Tongue (tissue), 3 donors: ENCODE measurements at places on chromosomes 6 and 20.

DNA sequence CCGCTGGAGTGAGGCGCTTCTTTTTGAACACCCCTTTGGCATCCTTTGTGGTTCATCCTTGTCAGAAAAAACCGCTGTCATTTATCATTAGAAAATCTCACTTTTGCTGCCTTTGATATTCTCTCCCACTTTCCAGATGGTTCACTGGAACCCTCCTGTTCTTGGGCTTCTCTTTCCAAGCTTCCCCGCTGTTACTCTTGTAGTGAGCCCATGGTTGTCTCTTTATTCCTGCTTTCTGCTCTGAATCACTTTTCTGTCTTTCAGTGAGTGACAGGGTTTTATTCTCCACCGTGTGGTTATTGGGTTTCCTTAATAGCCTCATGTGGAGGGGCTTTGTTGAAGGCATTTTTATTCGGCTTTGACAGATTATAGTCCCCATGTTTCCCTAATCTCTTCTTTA, 117.0 kb downstream of the FARS2 start:
- DNase-seq: no peak

DNA sequence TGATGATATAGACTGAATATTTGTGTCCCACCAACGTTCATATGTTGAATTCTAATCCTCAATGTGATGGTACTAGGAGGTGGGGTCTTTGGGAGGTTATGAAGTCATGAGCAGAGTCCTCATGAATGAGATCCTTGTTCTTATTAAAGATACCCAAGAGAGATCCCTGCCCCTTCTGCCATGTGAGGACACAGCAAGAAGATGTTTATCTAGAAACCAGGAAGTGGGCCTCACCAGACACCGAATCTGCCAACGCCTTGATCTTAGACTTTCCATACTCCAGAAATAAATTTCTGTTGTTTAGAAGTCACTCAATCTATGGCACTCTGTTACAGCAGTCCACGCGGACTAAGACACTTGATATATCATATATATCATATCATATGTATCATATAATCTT, 67.7 kb upstream of the GCM1 start:
- no peak for DNase-seq

DNA sequence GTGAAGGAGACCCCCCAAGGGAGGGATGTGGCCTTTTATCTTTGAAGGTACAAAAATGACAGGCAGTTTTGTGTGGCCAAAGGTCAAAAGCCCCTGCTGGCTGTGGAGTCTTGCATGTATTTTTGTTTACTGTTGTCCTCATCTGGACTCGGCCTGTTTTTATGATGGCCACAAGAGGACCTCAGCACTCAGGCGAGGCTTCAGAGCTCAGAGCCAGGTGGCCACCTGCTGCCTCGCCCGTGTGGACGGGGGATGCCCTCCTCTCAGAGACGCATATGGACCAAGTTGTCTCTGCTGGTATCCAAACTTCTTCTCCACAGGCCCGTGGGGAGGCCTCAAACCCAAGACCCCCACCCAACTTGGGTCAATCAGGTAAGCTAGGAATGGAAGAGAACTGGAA, 118.2 kb downstream of the DACT2 start:
- no peak for DNase-seq

- DNase-seq: no peak
These were observed 154.5 kb downstream of the MMS22L start for GRCh38 chr6:97128507-97128906.

GRCh38 chr6:133410638-133411435, 169.7 kb downstream of the EYA4 start:
- no peak for DNase-seq

DNA sequence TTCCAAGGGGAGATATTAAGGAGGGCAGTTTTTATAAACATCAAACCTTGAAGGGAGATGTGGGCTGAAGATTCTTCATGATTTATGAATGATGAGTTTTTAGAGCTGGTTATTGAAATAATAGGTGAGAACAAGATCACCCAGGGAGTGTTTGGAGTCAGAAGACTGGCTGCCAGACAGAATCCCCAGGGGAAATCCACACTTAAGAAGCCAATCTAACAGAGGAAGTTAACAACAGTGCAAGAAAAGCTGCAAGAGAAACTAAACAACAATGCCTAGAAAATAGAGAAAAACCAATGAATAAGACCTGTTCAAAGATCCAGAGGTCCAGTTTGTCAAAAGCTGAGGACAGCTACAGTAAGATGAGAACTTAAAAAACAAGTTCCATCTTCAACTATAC, 167.9 kb upstream of the MAN1A1 start:
- no peak for DNase-seq

- DNase-seq: no peak
These were observed 99.7 kb upstream of the PLCB4 start for GRCh38 chr20:8969146-8969583.

GRCh38 chr6:37614491-37614890, 83.2 kb downstream of the MDGA1 start:
- no peak for DNase-seq

DNA sequence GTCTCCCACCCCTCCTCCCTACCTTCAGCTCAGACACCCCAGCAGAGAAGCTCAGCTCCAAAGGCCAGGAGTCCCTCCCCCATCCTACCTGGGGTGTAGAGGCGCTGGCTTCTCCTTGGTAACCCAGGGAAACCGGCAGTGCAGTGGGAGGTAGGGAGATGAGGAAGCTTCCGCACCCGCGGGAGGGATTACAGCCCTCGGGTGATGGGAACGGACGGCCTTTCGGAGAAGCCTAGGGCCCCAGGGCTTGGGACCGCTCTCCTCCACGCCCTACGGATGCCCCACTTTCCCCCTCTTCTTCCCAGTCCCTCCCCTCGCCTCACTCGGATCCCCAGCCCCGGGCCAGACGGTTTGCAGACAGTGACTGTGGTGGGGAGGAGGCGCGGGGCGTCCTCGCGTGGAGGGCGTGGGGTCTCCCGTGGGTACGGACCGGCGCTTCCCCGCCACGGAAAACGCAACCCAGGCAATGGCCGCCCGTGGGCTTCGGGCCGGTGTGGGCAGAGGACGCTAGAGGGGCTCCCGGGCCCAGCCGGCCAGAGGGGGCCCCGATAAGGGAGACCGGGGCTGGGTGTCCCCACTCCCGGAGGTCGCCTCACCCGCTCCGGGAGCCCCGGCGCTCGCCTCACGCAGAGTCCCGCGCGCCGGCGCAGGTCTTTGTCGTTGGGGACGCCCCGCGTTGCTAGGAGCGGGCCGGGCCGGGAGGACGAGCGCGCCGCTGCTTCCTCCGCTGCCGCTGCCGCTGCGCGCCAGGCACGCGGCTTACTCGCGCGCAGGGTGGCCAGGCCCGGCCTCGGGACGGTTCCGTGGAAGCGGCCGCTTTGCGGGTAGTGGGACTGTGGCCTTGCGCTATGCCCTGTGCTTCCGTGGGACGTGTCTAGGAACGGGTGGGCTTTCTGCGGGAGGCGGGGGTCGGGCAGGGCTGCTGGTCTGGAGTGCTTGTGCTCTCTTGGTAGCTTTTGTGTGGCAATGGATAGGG, 15.8 kb downstream of the AARS2 start:
- DNase-seq: peak; percentile 51

- no peak for DNase-seq
These were observed 188.8 kb upstream of the BTBD3 start for GRCh38 chr20:11728937-11729336.

DNA sequence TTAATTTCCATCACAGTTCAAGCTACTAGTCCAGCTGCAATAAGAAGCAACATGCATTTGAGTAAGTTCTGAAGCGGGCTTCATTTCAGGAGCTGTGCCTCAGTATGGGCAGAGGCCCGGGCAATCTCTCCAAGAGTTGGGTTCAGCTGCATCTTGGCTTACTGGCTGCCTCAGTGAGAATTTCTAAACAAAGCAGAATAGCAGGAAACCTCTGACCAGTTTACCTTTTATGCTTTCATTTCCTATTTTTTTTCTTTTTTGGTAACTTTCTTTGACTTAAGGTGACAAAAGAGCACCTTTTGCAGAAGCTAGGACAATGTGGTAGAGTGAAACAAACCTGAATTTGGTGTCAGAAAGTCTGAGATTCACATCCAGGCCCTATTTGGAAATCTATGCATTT, 51.0 kb upstream of the FBXO30 start:
- DNase-seq: no peak

- peak; percentile 44 for DNase-seq
These were observed 2.2 kb downstream of the NOL4L start for GRCh38 chr20:32582659-32583580.

GRCh38 chr6:147805155-147805554, 296.7 kb downstream of the SAMD5 start:
- no peak for DNase-seq

DNA sequence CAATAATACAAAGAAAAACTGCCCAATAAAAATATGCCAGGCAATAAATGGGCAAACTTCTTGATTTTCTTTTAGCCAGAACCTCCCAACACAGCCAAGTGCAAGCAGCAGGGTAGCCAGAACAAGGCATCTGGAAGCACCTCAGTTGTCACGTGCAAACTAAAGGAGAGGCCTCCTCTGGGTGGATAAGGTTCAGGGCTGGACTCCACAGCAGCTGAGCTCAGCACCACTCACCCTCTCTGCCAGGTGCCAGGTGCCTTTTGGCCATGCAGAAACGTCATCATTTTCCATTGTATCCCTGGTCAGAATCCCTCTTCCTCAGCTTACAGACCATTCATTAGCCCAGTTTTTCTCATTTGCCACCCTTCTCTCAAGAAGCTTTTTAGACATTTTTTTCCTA, 52.7 kb downstream of the SOD2 start:
- DNase-seq: no peak

DNA sequence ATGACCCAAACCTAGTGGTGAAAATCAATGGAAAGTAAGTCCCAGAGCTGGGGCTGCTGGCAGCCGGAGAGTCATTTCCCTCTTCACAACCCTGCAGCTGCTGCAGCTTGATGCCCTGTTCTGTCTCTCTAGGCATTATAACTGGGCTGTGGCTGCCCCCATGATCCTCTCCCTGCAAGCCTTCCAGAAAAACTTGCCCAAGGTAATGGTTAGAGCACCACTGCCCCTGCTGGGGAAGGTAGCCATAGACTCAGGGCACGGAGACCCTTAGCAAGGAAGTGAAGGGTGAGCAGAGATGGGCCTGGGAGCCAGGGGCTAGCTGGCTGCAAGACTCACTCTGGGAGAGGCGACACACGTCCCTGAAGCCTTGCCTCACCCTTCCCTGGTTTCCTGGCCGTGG, 12.0 kb downstream of the LPIN3 start:
- no peak for DNase-seq

GRCh38 chr20:33304046-33304445, 21.0 kb downstream of the BPIFB1 start:
- no peak for DNase-seq

- DNase-seq: peak; percentile 47
These were observed 246.7 kb downstream of the ALDH8A1 start for GRCh38 chr6:134703206-134703605.

- DNase-seq: no peak
These were observed 133.9 kb downstream of the ZMYND8 start for GRCh38 chr20:47222468-47223119.
